Smooth muscle cell of the umbilical artery (primary cell): ENCODE measurements at places on chromosomes 5 and 9. TPM values are rescaled to one million over a fixed set of nuclear protein-coding genes. Genes with fewer than 3 reads are reported as not detected.

Gene PCDHA9
- under 0.01 and 0.09 TPM in 2 replicates for total RNA-seq

Gene LRRC19
- not detected in 2 replicates for total RNA-seq

Gene NDFIP1
- total RNA-seq: 76.9 and 125 TPM in 2 replicates

Gene TRIP13
- total RNA-seq: 4.2 and 21.2 TPM in 2 replicates

Gene CEL
- 0.30 and 0.46 TPM in 2 replicates for total RNA-seq

Gene SLC46A2
- not detected in 2 replicates for total RNA-seq

Gene SYNPO
- total RNA-seq: 15.4 and 19.0 TPM in 2 replicates

Gene THBS4
- 0.28 and 0.30 TPM in 2 replicates for total RNA-seq

Gene PCDHB4
- under 0.01 and 0.09 TPM in 2 replicates for total RNA-seq

Gene RAB3C
- total RNA-seq: not detected in 2 replicates

Gene SLC6A19
- not detected in 2 replicates for total RNA-seq

Gene BRINP1
- total RNA-seq: not detected in 2 replicates

Gene SMIM27
- 1.5 and 2.7 TPM in 2 replicates for total RNA-seq

Gene GZMA
- total RNA-seq: not detected in 2 replicates

Gene AKNA
- total RNA-seq: 6.3 and 7.7 TPM in 2 replicates

Gene NSUN2
- 46.9 and 97.7 TPM in 2 replicates for total RNA-seq

Gene SLC36A3
- not detected in 2 replicates for total RNA-seq

Gene PTGS1
- total RNA-seq: 2.6 and 4.5 TPM in 2 replicates

Gene CLIC3
- total RNA-seq: 2.5 and 3.3 TPM in 2 replicates

Gene IL11RA
- 9.0 and 27.0 TPM in 2 replicates for total RNA-seq

Gene HSPA5
- 424 and 572 TPM in 2 replicates for total RNA-seq

Gene STK32A
- total RNA-seq: 0.83 and 3.0 TPM in 2 replicates

Gene PDCD1LG2
- 8.3 and 40.0 TPM in 2 replicates for total RNA-seq

Gene ZNG1A
- 20.5 and 29.5 TPM in 2 replicates for total RNA-seq

Gene PMPCA
- total RNA-seq: 39.5 and 59.3 TPM in 2 replicates

Gene CCDC69
- 2.0 and 2.7 TPM in 2 replicates for total RNA-seq

Gene CCDC192
- not detected in 2 replicates for total RNA-seq

Gene KIF20A
- 3.9 and 27.8 TPM in 2 replicates for total RNA-seq

Gene RPL12
- 745 and 1,204 TPM in 2 replicates for total RNA-seq

Gene PCDHGA6
- 3.2 and 4.2 TPM in 2 replicates for total RNA-seq

Gene SLC25A2
- 0.28 and 0.30 TPM in 2 replicates for total RNA-seq

Gene CD74
- total RNA-seq: 0.89 and 1.1 TPM in 2 replicates

Gene RETREG1
- 0.83 and 1.2 TPM in 2 replicates for total RNA-seq

Gene SLC36A2
- total RNA-seq: not detected in 2 replicates

Gene IRX2
- not detected in 2 replicates for total RNA-seq

Gene N4BP3
- total RNA-seq: under 0.01 and 0.46 TPM in 2 replicates

Gene RASA1
- 45.1 and 133 TPM in 2 replicates for total RNA-seq

Gene SLC6A18
- not detected in 2 replicates for total RNA-seq

Gene NR5A1
- not detected in 2 replicates for total RNA-seq

Gene PKN3
- 0.89 and 1.7 TPM in 2 replicates for total RNA-seq

Gene NUTM2G
- total RNA-seq: not detected in 2 replicates

Gene C1QTNF2
- 0.30 and 0.32 TPM in 2 replicates for total RNA-seq

Gene TRIM36
- total RNA-seq: 1.4 and 1.5 TPM in 2 replicates

Gene AQP7
- total RNA-seq: not detected in 2 replicates

Gene ALDH1A1
- 141 and 164 TPM in 2 replicates for total RNA-seq

Gene PCDHGC3
- total RNA-seq: 38.6 and 69.3 TPM in 2 replicates

Gene OR13C9
- not detected in 2 replicates for total RNA-seq

Gene PCDHA4
- 0.32 and 0.89 TPM in 2 replicates for total RNA-seq

Gene SPINK5
- not detected in 2 replicates for total RNA-seq

Gene ECM2
- total RNA-seq: 0.59 and 0.65 TPM in 2 replicates

Gene NR2F1-AS1
- total RNA-seq: 15.4 and 17.1 TPM in 2 replicates

Gene RIGI
- total RNA-seq: 7.1 and 12.1 TPM in 2 replicates

Gene TAF11L10
- total RNA-seq: not detected in 2 replicates
